ELF-1 (cell line): ENCODE measurements at places on chromosomes 16 and 17.

DNA sequence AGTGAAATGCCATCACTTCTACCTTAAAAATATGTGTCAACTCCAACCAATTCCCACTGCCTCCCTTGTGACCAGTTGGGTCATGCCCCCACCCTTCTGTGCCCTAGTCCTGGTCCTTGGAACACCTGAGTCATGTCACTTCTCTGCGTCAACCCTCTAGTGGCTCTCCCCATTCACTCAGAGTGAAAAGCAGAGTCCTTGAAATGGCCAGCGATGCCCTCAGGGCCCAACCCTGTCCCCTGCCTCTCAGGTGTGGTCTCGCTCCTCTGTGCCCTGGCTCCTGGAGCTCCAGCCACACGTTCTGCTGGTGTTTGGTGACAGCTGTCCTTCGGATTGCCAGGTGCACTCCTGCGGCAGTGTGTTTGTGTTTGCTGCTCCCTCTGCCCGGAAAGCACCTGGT is 89.2 kb downstream of the SPECC1 start:
- DNase-seq = no peak

DNA sequence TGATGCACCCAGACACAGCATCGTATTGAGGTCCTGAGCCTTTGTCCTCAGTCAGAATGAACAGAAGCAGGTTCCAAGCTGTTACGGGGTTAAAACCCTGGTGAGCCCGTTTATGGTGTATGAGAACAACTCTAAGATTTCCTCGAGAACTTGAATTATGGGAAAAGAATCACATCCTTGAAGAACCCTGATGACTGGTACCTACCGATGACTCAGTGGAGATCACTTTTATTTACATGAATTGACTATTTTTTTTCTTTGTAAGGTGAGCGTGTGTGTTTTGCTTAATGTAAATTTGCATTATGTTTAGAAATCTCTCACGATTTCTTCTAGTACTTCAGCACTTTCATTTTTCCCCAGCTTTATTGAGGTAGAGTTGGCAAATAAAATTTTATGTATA is 3.3 kb upstream of the KRTAP4-4 start:
- no peak for DNase-seq

GRCh38 chr16:79067600-79067999 is 532.9 kb downstream of the MAF start:
- DNase-seq = no peak

GRCh38 chr17:6591599-6592158 is 35.3 kb upstream of the PITPNM3 start:
- DNase-seq = no peak

- DNase-seq = no peak
Observed at GRCh38 chr17:7633093-7633492, 3.2 kb downstream of the SHBG start.

DNA sequence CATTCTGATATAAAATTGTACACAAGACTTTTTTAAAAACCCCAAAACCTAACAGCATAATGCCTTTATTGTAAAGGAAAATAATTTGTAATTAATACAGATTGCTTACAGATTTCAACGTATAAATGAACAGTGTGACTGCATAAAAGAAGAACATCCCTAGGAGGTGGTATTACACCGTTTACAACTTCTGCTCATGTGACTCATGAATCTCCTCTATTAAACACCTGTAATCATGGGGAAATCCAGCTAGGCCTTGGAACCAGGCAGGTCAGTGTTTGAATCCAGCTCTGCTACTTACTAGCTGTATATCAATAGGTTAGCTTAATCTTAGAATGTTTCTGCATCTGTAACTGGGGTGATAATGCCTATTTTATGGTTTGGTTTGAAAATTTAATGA is 15.2 kb downstream of the RABEP1 start:
- no peak for DNase-seq

- DNase-seq = peak; percentile 18
Observed at GRCh38 chr17:28282596-28282995, 36.4 kb upstream of the TMEM97 start.

DNA sequence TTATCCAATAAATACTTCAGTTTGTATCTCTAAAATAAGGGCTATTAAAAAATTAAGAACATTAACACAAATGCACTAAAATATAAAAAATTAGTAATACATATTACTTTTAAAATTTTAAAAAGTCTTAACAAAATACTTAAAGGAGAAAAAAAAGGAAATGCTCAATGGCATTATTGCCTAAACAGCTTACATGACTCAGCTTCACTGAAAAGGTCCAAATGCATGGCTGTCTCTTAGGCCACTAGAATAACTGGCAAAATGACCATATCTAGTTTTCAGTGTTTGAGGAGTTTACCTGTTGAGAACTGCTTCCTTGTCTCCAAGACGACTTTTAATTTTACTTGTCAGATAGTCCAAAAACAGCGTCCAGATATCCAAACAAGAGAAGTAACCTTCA is 66.0 kb downstream of the XPO6 start:
- no peak for DNase-seq

- DNase-seq = no peak
Observed at GRCh38 chr16:67664258-67664657, 2.3 kb downstream of the ENKD1 start.

GRCh38 chr17:48627623-48628521 is 1.7 kb upstream of the HOXB9 start:
- DNase-seq = peak; percentile 16

DNA sequence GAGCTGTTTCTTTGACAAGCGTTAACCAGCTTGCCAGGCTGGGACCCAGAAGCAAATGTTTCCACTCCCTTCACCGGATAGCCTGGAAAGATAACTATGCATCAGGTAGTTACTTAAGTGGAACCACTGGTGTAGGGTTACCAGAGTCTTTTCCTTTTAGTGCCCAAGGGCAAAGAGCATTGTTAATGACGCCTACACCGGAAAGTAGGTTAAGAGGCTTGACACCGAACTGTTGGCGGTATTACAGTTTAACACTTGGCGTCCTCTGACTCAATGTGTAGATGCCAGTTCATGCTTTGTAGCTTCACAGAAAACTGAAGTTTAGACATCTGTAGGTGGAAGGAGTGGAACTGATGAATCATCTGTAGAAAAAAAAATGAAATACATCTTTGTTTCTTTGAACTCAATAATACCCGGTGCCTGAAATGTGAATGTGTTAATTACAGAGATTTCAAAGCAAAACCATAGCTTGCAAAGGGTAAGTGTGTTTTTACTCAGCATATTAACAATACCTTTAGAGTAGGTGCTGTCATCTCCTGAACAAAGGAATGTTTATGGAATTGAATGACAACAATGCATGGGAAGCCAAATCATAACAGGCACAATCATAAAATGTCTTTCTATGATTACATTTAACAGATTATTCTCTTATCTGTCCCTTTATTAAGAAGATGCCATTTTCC is 426.7 kb upstream of the SALL1 start:
- DNase-seq = peak; percentile 80

GRCh38 chr17:17448723-17449122 is 28.1 kb upstream of the MED9 start:
- DNase-seq = no peak

DNA sequence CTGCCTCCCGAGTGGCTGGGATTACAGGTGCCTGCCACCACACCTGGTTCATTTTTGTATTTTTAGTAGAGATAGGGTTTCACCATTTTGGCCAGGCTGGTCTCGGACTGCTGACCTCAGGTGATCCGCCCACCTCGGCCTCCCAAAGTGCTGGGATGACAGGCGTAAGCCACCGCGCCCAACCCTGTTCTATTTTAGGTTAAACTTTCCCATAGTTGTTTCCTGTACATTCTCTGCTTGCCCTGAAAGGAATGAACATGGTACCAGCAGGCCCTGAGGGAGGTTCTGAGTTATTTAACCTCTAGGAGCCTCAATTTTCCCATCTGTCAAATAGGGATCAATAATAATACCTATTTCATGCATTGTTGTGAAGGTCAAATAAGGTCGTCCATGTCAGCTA is 11.0 kb upstream of the CDH5 start:
- no peak for DNase-seq

- DNase-seq = peak; percentile 85
Observed at GRCh38 chr17:31570951-31571892, 179.7 kb downstream of the RAB11FIP4 start.

- DNase-seq = no peak
Observed at GRCh38 chr16:62821824-62822223, 785.6 kb upstream of the CDH8 start.

DNA sequence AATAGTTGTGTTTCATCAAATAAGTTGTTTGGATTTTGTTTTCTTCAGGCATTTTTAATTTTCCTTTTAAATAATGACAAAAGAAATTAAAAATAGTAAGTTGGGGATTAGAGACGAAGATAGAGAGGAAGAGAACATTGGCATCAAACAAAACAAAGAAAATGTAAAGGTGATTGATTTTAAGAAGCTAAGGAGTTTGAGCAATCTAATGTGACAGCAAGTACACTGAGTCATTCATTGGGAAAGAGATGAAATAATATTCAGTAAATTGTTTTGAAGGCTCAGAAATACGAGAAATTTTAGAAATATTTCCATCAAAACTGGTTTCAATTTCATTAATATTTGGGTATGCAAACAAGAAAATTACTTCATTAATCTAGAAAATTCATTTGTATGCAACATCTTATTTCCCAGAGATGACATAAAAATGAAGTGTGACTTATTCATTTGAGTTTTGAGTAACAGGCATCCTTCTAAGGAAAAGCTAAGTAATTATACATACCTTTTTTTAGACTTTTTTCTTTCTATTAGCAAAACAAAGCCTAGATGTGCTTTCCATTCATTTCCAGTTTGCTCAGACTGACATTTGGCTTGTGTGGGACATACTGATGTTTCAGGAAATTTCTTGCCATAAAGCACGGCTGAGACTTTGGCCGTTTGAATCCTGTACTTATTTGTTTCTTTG is 66.7 kb downstream of the COX10 start:
- DNase-seq = no peak

GRCh38 chr17:76262732-76263344 is 2.3 kb upstream of the UBALD2 start:
- peak; percentile 54 for DNase-seq

DNA sequence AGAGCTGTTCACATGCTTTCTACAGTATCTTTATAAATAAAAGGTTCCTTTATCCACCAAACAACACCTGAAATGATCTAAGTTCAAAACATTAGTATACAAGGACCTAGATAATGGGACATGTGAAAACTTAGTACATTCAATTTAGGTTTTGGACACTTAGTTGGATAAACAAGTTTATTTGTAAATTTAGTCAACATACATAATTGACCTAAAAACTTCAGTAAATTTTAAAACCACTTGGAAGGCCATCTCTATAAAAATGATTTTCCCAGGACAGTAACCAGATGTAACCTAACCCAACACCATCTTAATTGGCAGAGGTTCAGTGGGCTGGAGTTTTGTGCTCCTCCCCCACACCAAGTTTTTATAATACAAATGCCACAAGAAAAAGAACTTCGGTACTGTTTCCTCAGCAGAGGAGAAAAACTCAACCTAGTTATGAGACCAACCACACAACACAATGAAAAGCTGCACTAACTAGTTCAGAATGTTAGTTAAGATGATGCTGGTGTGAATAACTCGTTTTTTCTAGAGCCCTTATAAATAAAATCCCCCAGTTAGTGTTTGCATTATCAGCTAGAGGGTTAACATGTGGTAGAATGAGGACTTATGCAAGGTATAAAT is 7.2 kb upstream of the UNK start:
- DNase-seq = no peak

- peak; percentile 54 for DNase-seq
Observed at GRCh38 chr16:31333686-31334649, 21.0 kb upstream of the ITGAX start.

DNA sequence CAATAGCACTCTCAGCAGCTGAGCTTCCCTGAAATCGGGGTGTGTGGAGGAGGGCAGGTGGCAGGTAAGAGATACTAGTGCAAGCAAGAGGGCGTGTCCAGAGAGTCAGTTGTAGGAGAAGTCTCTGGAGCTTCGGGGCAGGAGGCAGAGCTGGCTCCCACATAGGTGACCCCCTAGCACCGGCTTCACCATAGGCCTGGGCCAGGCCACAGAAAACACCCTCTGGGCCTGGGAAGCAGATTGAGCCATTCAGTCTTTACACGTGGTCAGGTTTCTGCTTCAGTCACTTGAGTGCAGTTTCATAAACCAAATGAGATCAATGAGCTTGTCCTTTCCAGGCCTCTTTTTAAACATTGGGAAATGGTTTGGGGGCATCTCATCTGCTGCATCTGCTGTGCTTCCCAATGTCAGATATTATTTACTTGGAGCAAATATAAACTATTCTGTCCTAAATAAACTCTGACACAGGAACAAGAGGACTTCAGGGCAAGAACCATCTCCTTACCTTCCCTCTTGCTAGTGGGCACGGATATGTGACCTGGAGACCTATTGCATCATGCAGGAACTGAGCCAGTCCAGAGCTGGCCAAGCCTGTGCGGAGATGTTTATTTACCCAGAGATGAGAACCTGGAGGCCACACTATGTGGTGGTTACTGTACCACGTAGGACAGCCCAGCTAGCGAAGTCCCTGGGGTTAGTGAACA is 16.1 kb downstream of the CCR7 start:
- DNase-seq = no peak

DNA sequence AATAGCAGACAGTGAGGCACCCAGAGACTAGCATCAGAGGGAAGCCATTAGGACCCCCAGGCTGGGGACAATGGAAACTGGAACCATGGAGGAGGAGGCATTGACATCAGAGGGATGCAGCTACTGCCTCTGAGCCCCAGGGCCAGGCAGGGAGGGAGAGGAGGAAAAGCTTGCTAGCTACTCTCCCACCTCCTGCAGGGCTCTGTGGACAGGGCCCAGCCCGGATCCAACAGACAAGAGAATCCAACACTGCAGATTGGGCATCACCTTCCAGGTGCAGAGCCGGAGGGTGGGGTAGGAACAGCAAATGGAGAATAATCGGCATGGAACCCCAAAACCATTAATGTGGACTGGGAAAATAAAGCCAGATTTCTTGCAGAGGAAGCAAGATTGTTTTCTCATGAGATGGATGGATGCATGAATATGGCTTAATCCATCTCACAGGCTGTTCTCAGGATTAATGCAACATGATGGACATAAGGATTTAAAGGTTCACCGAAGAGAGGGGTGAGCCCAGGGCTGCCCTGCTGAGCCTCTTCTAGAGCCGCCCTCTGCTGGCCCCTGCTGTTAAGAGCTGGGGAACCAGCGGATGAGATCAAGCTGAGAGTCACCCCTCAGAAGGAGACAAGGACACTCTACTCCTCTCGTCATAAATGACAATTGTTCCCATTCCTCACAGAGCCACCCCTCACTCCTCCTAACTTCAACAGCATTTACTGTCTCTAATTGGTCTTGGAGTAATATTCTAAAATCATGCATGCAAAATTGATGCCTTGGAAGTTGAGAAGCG is 48.8 kb downstream of the DNAH3 start:
- no peak for DNase-seq

- DNase-seq = peak; percentile 21
Observed at GRCh38 chr16:73951481-73951880, 345.1 kb upstream of the PSMD7 start.
